NAMALWA (cell line): ENCODE measurements at places on chromosomes 4 and X.

- no peak for DNase-seq
Observed at GRCh38 chr4:72375073-72375736, 193.8 kb downstream of the ADAMTS3 start.

DNA sequence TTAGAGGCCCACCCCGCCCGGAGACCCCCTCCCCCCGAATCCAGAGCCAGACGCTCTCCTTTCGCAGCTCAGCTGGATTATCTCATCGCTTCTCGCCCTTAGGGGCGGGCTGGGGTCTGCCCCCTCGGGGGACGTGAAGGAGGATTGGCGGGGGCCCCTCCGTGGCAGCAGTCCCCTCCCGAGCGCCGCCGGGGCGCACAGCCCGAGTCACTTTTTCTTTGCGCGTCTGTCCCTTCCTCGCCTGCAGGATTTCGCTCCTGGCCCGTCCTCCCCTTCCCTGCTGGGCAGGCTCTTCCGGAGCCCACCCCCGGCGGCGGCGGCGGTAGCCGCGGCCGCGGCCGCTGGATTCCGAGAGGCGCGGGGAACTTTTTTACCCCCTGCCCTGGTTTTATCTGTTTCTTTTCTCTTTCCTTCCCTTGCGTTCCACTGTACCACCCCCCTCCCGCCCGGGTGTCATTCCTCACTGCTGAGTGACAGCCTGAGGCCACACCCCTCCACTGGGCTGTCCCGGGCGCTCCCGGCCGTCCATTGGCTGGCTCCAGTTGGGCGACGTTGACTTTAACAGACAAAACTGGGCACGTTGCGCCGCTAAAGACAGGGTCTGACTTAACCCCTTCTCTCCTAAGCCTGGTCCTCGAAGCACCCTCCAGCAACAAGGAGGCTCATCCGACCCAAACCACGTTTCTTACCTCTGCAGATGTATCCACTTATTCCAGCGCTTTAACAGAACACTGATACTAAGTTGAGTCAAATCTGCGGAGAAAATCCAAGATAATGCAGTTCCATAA lies 492 bp upstream of the NKX3-2 start:
- peak; percentile 38 for DNase-seq

DNA sequence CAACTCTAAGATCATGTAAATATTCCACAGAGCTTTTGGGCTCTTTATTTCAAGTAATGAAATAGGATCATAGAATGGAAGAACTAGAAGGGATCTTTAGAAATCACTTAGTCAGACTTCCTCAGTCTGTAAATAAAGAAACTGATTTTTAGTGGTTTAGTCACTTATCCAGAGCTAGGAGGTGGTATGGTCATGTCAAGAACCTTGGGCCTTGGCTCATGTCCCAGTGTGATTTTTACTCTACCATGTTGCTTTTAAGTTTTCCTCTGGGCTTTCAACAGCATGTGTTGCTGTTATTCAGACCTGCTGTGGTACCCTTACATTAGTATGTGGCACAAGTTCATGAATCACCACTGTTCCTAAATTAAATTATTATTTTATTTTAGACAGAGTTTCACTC lies 184.9 kb downstream of the FRAS1 start:
- no peak for DNase-seq

DNA sequence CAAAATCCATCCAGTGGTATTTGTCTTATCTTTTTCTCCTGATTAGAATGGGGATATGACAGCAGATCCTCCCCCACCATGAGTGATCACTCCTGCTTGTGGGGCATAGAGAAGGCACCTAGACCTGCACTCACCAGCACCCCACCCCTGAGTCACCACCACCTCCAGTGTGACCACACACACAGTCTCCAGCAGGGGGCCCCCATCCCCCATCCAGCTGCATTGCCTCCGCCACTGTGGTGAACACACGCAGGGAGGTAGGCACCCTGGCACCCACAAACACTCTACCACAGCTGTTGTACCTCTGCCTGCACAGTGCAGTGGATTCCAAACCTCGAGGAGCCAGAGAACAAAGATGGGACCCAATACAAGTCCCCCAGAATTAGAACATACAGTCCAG lies 9.0 kb upstream of the MAGEA8 start:
- peak; percentile 48 for DNase-seq

- DNase-seq = no peak
Observed at GRCh38 chrX:37692918-37693317, 7.3 kb downstream of the XK start.

DNA sequence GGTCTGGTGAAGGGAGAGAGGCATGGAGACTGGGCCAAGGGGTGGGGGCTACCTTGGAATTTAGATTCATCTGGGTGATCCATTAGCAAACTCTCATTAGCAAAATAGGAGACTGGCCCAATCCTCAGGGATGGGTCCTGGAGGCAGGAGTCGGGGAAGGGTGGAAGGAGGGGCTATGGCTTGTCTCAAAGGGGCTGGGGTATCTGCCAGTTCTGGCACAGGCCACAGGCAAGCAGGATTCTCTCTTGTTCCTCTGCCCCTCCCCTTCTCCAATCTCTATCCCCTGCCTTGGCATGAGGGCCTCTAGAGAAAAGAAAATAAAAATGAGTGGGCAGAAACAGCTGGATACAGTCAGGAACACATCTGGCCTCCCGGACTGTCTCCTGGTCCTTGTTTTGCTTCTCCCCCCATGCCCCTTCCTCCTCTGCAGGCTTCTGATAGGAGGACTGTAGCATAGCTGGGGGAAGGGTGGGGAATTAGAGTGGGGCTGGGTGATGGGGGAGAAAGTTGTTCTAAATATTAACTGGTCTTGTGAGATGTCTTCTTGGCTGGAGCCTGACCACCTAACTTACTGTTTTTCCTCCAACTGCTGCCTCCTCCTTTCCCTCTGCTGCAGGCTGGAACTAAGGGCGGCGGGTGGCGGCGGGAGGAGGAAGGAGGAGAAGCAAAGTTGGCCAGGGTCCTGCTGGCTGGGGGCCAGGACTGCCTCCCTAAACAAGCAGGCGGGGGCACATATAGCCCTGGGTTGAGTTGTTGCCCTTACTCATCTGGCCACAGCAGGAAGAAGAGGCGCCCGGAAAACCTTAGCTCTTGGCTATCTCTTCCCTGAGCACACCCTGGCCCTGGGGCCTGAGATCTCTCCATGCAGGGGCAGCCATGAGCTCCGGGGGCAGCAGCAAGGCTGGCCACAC lies 53.3 kb upstream of the LAS1L start:
- no peak for DNase-seq

DNA sequence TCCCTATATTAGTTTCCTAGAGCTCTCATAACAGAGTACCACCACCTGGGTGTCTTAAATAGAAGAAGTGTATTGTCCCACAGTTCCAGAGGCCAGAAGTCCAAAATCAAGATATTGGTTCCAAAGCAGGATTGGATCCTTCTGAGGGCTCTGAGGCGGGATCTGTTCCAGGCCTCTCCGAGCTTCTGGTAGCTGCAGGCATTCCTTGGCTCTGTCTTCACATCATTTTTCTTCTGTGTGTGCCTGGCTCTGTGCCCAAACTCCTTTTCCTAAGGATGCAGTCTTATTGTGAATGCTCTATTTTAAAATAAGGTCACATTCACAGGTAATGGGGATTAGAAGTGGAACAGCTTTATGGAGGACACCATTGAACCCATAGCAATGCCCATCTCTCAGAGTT lies 253.7 kb upstream of the TAPT1 start:
- DNase-seq = no peak

GRCh38 chr4:54571293-54572151 lies 86.2 kb upstream of the KIT start:
- no peak for DNase-seq

GRCh38 chrX:97907791-97908190 lies 1024.1 kb downstream of the RPA4 start:
- no peak for DNase-seq

- no peak for DNase-seq
Observed at GRCh38 chr4:33948921-33949320, 2295.4 kb downstream of the ARAP2 start.

DNA sequence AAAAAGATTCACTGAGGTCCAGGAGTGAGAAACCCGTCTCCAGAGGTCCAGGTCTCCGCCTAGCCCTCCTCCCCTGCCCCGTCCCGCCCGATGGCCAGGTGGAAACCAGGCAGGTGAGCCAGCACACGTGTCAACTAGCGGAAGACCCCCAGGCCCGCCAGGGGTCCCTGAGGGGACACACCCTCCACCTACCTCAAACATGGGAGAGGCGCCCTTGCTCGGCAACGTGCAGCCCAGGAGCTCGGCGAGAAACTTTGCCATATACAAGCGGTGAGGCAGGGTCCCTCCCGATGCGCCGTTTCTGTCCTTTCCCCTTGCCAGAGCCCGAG lies 330.0 kb downstream of the HNRNPD start:
- DNase-seq = no peak

GRCh38 chr4:155911905-155912304 lies 8.4 kb downstream of the TDO2 start:
- DNase-seq = no peak

GRCh38 chr4:29983890-29984289 lies 736.3 kb upstream of the PCDH7 start:
- DNase-seq = no peak

DNA sequence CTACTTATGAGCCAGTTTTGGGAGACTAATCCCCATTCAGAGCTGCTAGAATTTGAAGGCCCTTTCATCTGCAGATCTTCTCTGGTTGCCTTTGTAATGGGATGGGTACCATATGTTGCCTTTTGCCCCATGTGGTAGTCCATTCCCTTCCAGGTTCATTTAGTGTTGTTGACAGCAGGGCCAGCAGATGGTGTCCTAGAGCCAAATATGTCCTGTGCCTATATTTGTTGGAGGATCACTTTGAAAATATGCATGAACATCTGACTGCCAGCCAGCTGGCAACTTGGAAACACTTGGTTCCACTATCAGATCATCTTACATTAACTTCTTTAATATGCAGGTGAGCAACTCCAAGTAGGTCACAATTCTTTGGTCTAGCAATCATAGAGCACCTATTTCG lies 30.4 kb downstream of the CFAP299 start:
- DNase-seq = peak; percentile 90

- DNase-seq = no peak
Observed at GRCh38 chr4:165208221-165208652, 876 bp downstream of the KLHL2 start.

DNA sequence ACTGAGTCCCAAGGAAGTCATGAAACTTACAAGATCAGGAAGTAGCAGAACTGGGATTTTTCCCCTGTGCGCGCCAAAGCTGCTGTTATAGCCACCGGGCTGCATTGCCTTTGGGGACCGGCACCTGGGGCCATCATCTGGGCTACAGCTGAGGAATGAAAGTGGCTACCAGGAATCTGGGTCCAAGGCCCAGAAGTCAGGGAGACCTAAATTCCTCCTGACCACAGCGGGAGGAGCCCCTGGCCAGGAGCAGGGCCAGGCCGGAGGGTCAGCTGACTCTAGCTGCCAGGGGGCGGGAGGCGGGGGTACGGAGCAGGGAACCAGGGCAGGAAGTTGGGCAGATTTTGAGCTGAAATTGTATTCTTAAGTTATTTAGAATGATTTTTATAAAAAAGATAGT lies 242.4 kb downstream of the EVC2 start:
- no peak for DNase-seq

DNA sequence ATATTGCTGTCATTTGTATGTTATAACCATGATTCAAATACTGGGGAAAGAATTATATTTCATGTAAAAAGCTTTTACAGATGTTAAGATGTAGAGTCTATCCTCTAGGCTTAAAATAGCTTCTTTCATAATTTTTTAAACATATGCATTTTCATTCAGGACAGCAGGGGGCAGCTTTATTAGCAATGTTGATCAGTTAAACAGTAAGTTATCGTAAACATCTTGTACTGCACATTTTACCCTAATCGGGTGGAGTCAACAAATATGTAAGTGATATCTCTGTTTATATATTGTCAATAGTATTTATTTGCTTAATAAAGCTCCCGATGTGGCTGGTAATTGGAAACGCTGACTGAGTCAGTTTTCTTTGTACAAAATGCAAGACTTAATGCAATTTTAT lies 142.5 kb upstream of the MED14 start:
- DNase-seq = peak; percentile 37

DNA sequence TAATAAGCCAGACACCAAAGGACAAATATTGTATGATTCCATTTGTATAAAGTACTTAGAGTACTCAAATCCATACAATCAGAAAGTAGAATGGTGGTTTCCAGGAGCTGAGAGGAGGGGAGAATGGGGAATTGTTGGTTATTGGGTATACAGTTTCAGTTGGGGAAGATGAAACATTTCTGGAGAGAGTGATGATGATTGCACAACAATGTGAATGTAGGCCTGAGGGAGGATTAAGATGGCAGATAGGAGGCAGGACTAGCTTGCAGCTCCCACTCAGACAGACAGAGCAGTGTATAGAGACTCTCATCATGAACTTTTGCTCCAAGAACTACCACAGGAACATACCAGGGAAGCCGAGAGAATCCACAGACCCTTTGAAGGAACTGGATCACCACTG lies 75.7 kb upstream of the PAK3 start:
- no peak for DNase-seq

- no peak for DNase-seq
Observed at GRCh38 chr4:9880406-9881197, 99.2 kb downstream of the DRD5 start.

- DNase-seq = no peak
Observed at GRCh38 chr4:182768838-182769237, 148.3 kb downstream of the DCTD start.

GRCh38 chr4:77240469-77241066 lies 83.6 kb downstream of the CCNG2 start:
- DNase-seq = peak; percentile 78

GRCh38 chr4:170657761-170658160 lies 568.0 kb upstream of the AADAT start:
- DNase-seq = no peak
